ENCODE measurements at places on chromosomes 2 and 18. TPM values are rescaled to one million over a fixed set of nuclear protein-coding genes. Genes with fewer than 3 reads are reported as not detected.
A peak's percentile ranks its signal among the peaks of the same experiment; 100 is the strongest.

RBBP8 gene
- total RNA-seq = 2.0 TPM

COL4A3 gene
- 20.9 TPM for total RNA-seq

ZFP36L2 gene
- total RNA-seq = 52.5 TPM

- no peak for DNase-seq
Observed at GRCh38 chr2:177325554-177325953, 61.0 kb upstream of the NFE2L2 start.

DNA sequence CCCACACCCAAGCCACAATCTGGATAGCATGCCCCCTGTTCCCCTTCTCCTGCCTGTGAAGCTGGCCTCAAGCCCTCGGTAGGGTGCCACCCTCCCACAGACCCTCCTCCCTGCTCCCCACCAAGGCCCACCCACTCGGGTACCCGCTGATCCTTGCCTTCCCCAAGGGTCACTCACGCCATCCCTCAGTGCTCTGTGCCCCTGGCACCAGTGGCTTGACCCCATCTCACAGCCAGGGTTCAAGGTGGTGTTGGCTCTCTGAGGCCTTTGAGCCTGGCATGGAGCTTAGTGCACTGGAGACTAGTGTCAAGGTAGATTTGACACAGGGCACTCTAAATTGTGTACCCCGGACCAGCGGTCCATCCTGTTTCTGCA is 11.9 kb downstream of the ADRA2B start:
- no peak for DNase-seq

DNA sequence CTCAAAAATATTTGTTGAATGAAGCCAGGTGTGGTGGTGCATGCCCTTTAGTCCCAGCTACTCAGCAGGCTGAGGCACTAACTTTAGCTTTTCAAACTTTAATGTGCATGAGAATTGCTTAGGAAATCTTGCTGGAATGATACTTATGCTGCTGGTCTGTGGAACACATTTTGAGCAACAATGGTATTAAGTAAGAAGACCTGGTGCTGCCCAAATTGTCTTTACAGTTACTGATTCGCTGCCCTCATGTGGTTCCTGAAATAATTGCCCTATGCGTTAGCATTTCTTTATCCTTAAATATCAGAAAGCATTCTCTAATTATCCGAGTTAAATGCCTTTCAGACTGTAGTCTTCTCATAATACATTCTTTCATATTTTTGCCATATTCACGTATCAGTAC is 76.0 kb upstream of the SESTD1 start:
- DNase-seq = no peak

DNA sequence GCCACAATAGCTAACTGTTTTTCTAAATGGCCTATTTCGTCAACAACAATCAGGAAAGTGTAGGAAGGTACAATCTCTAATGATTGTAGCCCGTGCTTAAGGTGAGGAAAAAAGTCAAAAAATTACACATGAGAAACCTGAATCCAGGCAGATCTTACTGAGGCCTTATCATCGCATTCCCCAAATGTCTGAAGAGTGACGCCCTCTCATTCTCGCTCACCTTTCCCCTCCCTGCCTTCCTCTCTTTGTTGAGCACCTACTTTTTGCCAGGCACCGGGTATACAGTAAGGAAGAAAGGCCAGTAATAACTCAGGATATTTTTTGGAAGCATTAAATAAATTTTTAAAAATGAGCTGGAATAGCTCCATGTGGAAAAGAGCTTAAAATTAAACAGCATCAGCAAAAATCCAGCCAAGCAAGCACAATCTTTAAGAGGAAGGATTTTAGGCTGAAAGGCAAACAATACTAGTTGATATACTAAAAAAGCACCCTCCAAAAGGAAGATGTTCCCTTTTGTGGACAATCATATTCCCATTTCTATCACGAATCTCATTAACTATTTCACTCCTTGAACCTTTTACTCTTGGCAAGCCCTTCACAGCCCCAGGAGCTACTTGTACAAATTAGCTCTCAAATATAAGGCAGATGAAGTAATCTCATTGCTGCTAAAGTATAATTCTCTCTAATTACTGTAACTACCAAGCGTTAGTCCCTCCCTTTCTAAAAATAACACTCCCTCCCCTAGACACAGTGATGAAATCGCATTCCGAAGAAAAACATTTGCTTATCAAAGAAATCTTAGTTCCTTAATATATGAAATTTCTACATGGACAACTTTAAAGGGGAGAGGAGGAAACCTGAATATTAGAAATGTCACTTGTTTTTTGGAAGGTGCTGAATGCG is 40.0 kb downstream of the STAT1 start:
- DNase-seq = no peak

DNA sequence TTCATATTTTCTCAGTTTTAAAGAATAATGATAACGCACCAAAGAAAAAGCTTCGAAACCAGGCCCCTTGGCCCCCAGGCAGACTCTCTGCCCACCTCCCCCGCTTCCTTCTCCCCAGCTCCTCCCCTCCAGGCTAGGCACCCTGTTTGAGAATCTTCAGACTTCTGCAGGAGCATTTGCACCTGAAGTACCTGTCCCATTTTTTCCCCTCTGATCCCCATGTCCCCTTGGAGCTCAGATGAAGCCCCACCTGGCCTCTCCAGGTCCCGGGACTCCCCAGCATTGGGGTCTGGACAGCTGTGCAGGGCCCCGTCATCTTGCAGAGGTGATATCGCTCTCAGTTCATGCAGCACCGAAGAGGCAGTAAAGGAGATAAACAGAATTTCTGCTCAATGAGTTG is 35.5 kb upstream of the KLHL29 start:
- DNase-seq = no peak

GRCh38 chr2:96906729-96907114 is 36.8 kb upstream of the SEMA4C start:
- DNase-seq = no peak

UGT1A9 gene
- total RNA-seq = not detected

DNA sequence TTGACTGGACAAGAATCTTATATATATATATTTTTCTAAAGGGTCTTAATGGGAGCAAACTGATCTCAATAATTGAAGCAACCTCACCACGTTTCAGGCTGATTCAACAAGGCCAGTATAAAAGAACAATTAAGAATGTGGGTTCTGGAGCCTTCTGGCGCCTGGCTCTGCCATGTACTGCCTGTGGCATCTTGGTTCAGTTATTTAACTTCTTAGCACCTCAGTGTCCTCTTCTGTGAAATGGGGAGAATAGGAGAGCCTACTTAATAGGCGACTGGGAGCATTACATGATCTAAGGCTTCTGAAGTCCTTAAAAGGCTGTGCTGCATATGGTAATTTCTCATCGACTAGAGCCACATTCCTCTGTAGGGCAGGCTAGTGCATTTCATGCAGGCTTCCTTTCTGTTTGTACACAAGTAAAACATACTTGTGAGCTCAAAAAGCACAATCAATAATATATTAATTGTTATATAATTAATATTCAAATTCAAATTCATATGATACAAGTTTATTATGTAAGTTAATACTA is 118.4 kb upstream of the LYPD1 start:
- DNase-seq = no peak

DAPL1 gene
- not detected for total RNA-seq

DNA sequence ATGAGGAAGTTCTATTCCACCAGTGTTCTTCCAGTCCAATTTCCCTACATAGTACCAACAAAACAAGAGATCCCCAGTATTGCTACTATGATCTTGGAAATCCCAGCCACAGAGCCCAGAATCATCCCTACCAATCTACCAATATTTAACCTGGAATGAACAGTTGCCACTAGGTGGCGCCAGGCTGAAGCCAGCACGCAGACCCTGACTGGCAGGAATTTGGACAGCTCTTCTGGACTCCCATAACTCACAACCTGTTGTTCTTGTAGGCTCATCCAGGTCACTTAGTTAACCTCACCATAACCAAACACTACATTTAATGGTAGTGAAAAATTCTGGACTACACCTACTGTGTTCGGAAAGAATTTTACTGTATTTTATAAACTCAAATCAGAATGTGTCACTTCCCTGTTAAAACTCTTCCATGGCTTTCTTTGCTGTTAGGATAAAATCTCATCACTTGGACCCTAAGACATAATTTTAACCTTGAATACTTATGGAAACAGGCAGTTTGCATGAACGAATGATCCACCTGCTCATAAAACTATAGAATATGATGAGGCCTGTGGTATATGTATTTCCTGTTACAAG is 59.8 kb upstream of the SLC38A11 start:
- peak; percentile 48 for DNase-seq

- DNase-seq = no peak
Observed at GRCh38 chr2:164314148-164314547, 307.1 kb downstream of the GRB14 start.

- DNase-seq = no peak
Observed at GRCh38 chr2:3115301-3116042, 262.1 kb downstream of the EIPR1 start.

G6PC2 gene
- not detected for total RNA-seq

GRCh38 chr2:239881561-239882320 is 143.4 kb downstream of the NDUFA10 start:
- DNase-seq = no peak

CD207 gene
- not detected for total RNA-seq

DNA sequence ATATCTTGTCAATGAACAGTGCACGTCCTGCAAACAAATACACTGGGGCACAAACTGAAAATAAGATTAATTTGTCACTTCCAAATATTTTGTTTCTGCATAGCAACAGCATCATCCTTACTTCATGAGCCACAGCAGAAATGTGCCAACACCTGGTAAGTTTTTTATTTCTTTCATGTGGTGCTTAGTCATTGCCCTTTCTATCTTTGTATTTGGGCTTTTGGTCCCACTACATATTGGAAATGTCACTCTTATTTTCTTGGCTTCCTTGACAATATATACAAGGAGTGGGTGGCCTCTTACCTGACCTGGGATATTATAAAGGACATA is 208.0 kb downstream of the RBM43 start:
- DNase-seq = no peak

DNA sequence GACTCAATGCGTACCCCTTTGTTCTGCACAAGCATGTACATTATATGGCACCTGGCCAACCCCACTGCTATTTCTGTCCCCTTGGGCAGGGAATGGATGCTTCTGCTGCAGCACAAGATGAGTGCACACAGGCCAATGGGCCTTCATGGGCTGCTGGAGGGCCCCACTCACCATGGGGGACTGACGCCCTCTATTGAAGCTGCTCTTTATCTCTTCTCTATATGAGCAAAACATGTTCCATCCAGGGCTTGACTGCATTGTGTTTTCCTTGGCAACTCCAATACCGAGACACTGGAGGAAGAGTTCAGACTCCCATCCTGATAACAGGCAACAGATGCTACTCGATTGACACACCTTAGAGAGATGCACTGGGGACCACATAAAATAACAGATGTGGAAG is 251.6 kb upstream of the NCKAP5 start:
- DNase-seq = no peak

Measured in psoas muscle (tissue), 8 donors.